ENCODE measurements at places on chromosomes 3 and 15. TPM values are rescaled to one million over a fixed set of nuclear protein-coding genes. Genes with fewer than 3 reads are reported as not detected.

FOXP1 gene
- 35.2 TPM for total RNA-seq

DPPA2 gene
- total RNA-seq = not detected

TUBGCP4 gene
- total RNA-seq = 13.0 TPM

GRCh38 chr3:183824761-183825455, 469 bp downstream of the MAP6D1 start:
- peak; percentile 48 for DNase-seq

SLC24A5 gene
- not detected for total RNA-seq

AVEN gene
- total RNA-seq = 25.8 TPM

GRCh38 chr3:72143966-72144717, 359.2 kb upstream of the PROK2 start:
- no peak for DNase-seq

- DNase-seq = no peak
These were observed 16.1 kb upstream of the CTXND1 start for GRCh38 chr15:80268101-80268500.
